ENCODE measurements at places on chromosomes 2 and 18.

DNA sequence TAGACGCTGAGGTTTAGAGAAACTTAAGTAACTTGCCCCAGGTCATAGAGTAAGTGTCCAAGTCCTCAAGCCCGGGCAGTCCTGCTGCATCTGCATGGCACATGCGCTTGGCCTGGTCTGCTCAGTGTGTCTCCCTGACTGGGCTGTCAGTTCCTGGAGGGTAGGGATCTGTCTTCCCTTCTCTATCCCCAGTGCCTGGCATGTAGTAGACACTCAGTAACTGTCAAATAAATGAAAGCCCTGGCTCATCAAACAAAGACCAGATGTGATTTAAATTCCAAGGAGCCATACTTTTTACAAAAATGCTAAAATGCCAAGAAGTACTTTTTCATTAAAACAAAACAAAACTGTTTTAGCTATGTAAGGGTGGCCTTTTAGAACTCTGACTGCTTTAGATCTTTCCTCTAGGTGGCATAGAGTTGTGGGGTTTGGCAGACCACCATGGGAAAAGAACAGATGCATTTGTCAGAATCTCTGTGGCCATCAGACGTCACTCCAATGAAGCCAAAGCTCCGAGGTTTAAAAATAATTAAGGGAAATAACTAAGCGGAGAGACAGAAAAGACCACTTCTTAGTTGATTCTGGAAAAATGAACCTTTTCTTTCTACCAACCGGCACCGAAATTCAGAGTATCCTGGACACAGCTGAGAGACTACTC lies 34.0 kb downstream of the EPAS1 start:
- no peak for DNase-seq

DNA sequence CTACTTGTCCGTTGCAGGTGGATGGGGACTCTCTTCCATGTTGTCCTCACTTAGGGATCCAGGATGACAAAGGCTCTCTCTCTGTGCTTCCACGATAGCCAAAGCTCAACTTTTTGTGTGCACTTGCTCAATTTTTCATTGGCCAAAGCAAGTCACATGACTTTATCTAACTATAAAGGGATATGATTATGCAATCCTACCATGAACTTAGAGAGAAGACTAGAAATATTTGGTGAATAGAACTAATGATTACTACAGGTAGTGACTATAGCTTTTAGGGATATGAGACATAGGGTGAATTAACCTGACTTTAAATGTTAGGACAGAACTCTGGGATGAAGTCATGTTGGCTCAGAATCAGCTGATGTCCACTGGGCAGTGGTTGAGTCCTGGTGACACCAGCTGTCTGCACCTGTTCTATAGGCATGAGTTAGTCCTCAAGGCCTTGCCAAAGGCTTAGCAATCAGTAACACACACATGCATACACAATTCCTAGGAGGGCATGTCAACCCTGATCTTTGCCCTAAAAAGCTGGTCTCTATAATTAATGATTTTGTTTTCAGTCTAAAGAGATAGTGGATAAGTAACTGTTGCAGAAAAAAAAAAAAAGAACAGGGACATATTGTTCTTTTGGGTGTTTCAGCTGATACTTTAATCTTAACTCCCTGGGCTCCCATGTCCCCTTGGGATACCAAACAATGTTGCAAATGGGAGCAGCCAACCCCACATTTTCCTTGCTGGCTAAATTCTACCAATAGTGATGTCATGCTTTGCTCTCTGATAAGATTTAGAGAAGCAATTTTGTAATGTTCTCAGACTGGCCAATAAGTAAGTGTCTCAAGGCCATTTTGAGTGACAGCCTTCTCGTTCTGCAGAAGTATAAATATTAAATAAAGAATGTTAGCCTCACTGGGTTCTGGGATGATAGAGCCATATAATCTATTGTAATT lies 12.5 kb upstream of the HK2 start:
- DNase-seq: no peak

DNA sequence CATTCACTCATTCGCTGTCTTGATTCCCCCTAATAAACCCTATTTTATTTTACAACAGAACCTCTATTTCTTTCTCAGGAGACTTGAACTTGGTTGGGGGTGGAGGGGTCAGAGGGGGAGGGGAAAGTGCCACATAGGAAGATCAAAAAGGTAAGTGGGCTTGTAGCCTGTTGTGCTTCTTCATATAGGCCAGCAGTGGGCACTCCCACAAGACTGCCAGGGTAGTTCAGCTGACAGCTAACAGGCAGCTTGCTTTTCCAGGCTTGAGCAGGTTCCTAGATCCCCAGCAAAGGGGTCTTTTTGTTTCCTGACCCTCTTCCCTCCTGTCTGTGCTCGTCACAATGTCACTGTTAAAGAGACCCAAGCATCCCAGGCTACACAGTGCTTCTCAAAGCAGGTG lies 829 bp upstream of the KIAA2012 start:
- no peak for DNase-seq

- no peak for DNase-seq
Observed at GRCh38 chr2:225002656-225003045, 39.6 kb downstream of the DOCK10 start.

DNA sequence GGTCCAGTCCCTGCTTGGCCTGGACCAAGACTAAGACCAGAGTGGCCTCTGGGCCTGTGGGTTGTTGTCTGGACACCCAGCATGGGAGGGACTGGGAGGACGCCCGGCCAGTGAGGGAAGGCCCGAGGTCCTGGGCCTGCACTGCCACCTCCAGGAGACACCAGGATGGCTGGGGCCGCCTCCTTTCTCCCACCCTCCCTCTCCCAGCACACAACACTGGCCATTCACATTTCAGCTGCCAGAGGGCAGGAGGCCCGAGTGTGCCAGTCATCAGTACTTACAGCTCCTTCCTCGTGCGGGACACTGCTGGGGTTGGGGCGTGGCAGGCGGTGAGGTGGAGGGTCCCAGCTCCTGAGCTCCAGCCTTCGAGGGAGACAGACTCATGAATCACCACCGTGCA lies 133.5 kb downstream of the ASB1 start:
- no peak for DNase-seq

DNA sequence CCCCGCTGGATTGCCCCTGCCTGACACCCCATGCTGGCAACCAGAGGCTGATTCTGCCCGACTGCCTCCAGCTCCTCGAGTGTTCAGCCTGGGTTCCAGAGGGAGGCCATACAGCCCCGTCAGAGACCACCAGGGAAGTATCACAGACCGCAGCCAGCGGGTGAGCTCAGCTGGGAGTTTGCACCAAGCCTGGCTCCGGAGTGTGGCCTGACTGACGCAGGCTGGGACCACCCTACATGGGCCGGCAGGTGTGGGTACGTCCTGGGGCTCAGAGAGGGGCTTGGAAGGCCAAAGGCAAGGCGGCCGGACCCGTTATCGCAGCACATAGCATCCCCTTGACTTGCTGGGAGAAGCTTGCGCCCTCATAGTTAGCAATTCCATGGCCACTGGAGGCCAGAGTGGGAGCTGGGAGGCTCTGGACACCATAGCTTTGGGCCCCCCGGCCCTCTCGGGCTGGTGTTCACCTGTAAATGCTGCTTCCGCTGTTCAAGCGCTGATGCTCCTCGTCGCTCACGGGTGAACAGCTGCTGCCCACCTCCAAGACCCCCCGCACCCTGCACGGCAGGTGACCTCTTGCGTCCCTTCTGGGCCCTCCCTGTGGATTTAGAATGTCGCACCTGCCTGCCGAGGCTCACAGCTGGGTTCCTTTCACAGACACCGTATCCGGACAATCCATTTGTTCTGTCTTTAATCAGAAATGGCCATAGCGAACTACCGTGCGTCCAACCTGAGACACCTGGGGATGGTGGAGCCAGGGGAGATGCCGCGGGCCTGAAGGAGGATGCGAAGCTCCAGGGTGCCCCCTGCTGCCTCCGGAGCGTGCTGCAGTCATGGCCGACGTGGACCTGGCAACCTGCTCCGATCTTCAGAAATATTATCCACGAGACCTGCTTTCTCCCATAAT lies 31.2 kb upstream of the SLC66A3 start:
- no peak for DNase-seq

DNA sequence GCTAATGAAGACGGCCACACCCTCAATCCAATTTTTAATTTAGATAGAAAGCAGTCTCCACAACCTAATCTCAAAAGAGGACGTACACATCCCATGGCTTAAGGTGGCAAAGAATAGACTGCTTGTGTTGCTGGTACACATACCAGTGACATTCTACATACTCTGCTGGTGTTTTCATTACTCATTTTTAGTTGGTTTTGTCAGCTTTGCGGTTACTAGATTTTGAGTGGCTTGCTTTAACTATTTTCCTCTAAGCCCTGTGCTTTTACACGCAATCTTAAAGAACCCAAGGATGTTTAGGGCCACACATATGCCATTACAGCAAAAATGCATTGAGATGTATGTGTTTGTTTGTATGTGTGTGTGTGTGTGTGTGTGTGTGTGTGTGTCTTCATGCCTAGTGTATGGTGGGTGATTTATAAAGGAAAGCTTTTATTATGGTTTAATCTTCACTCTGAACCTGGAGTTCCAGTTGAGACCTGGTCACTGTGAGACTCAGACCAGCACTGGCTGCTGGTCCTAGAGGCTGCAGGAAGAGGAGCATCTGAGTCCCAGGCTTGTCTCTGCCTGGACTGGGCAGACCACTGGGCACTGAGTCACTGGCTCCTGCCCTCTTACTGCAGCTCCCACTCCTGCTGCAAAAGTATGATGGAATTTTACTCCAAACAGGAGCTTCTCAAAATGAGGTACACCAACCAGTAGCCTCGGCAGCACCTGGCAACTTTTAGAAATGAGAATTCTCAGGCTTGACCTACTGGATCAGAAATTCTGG lies 415.9 kb downstream of the NBAS start:
- no peak for DNase-seq

- no peak for DNase-seq
Observed at GRCh38 chr2:100476606-100477005, 6.3 kb downstream of the NMS start.

DNA sequence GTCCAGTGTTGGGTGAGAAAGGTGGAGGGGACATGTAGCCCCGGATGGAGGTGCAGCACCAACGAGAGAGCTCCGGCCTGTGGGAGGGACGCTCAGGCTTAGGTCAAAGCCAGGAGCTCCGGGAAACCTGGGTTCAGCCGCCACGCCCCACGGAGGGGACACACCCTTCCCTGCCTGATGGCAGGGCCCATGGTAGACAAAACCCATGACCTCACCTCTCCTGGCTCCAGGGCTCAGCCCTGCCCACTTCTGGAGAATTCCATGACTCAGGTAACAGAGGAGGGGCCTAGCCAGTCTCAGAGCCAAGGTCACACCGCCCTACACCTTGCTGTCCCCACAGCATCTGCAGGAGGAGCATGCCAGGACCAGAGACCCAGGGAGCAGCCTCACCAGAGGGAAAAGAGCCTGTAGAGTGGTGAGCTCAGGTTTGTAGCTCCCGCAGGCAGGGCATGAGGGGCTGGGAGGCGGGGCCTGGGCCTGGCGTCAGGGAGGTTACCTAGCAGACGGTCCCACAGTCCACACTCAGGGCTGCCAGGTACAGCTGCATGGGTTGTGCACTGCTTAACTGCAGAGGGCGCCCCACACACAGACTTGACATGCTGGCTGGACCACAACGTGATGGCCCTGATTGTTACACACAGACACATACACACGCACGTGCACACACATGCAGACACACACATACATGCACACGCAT lies 70.8 kb upstream of the SMAD7 start:
- DNase-seq: no peak

DNA sequence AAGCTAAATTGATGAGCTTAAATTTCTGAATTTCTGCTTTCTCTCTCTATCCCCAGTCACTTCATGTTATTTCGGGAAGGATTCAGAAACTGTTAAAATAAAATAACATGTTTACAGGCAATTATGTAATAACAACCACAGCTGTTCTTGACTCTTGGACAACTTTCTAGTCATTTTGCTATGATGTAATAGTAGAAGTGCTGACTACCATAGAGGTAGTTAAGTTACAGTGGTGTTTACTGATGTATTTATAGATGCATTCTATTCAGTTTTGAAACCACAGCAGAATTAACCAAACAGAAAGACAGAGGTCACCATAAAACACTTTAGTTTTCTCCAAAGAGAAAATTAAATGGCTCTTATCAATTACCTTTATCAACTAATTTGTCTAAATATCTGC lies 1292.0 kb upstream of the CHAC2 start:
- no peak for DNase-seq

DNA sequence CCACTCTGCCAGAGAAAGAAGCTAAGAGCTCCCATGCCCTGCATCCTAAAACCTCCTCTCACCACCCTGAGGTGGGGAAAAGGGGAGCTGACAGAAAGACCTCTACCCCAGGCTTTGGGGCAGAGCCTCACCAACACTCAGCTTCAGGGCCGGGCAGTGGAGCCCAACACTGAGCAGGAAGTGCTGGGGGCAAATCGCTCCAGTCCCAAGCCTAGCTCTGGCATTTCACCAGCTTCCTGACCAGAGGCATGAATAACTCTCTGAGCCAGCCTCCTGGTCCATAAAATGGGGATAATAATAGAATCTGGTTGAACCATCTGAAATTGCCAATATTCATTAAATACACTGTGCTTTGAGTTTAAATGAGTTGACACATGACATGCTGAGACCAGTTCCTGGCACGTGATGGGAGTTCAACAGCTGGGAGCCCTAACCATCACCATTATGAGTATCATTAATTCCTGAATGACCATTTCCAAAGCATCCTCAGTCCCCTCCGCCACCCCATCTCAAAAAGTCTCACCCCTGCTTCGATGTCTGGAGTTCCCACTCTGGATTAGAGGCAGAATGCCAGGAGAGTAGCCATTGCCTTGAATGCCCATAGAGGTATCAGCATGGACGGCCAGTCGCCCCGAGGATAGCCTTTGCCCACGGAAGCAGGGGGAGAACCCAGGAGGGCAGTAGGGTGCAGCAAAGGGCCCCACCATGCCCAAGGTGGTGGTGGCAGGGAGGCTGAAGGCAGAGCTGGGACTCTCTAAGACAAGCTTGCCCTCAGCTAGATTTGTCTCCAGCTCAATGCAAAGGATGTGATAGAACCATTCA lies 153.4 kb downstream of the TNS1 start:
- no peak for DNase-seq

DNA sequence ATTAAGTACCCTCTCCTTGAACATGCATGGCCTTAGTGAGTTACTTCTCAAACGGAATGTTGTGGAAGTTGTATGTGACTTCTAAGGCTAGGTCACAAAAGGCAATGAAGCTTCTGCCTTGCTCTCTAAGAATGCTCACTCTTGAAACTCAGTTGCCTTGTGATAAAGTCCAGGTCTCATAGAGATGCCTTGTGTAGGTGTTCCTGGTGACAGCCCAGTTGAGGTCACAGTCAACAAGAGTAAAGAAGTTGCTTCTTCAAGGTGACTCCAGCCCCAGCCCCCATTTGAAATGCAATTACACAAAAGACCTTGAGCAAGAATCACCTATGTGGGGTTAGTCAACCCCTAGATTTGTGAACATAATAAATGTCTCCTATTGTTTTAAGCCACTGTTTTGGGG lies 35.6 kb downstream of the PTPN2 start:
- no peak for DNase-seq

GRCh38 chr18:75393721-75394120 lies 33.8 kb downstream of the SMIM21 start:
- no peak for DNase-seq

- DNase-seq: no peak
Observed at GRCh38 chr2:204407204-204408014, 137.9 kb upstream of the PARD3B start.

- DNase-seq: no peak
Observed at GRCh38 chr2:227031379-227031778, 132.6 kb downstream of the COL4A4 start.

GRCh38 chr2:95359031-95359430 lies 43.5 kb upstream of the FAHD2A start:
- no peak for DNase-seq

Data from cortex of kidney (tissue), 1 donor.